ENCODE measurements at places on chromosomes 6 and 20. TPM values are rescaled to one million over a fixed set of nuclear protein-coding genes. Genes with fewer than 3 reads are reported as not detected.

Gene MYL9
- polyA plus RNA-seq: 9.9 TPM

GRCh38 chr6:97989451-97989850 lies 706.4 kb upstream of the MMS22L start:
- no peak for DNase-seq
- no peaks in the 10 kb centered on the region for H3K27me3 ChIP-seq
- H3K27ac ChIP-seq: no peak overlapping the region

GRCh38 chr6:169851641-169852503 lies 100.5 kb downstream of the ERMARD start:
- H3K27ac ChIP-seq: no peak overlapping the region
- H3K4me1 ChIP-seq: no peaks in the 10 kb centered on the region
- peak; percentile 32 for DNase-seq
- no peaks in the 10 kb centered on the region for H3K27me3 ChIP-seq
- H3K36me3 ChIP-seq: no peaks in the 10 kb centered on the region

DNA sequence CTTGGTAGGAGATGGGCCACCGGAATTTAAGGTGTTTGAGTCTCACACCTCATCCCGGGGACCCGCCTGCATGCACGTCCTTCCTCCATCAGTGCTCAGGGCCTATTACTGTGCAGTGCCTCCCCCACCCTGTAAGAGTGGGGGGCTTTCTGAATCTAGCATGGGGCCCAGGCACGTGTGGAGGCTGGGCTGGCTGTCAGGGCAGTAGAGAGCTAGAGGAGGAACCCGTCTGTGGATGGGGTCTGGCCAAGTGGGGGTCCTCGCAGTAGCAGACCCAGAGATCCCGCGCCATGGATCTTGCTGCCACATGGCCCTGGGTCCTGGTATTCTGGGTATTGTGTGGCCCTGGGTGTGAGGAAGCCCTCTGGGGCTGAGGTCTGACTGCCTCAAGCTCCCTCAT lies 42.9 kb downstream of the SRC start:
- no peaks in the 10 kb centered on the region for H3K27me3 ChIP-seq
- peaks cover 22% of the 10 kb centered on the region for H3K4me1 ChIP-seq
- no peaks in the 10 kb centered on the region for H3K36me3 ChIP-seq
- no peak overlapping the region for H3K27ac ChIP-seq

Gene TMEM200A
- 0.10 TPM for polyA plus RNA-seq

GRCh38 chr6:139249395-139249794 lies 42.4 kb downstream of the TXLNB start:
- no peak overlapping the region for H3K27ac ChIP-seq
- no peak overlapping the region for H3K4me3 ChIP-seq
- no peaks in the 10 kb centered on the region for H3K4me1 ChIP-seq
- H3K27me3 ChIP-seq: no peaks in the 10 kb centered on the region

Gene ZNF184
- 0.89 TPM for polyA plus RNA-seq

- peaks cover 24% of the 10 kb centered on the region for H3K4me1 ChIP-seq
- H3K27me3 ChIP-seq: no peaks in the 10 kb centered on the region
- peak overlapping the region; percentile 100 for H3K27ac ChIP-seq
- peak overlapping the region; percentile 94 for H3K4me3 ChIP-seq
- H3K36me3 ChIP-seq: no peaks in the 10 kb centered on the region
- no peak for DNase-seq
These were observed 1.2 kb downstream of the CHMP4B start for GRCh38 chr20:33812152-33812849.

GRCh38 chr6:101013612-101014195 lies 132.6 kb upstream of the ASCC3 start:
- DNase-seq: no peak
- no peaks in the 10 kb centered on the region for H3K36me3 ChIP-seq
- H3K4me3 ChIP-seq: no peak overlapping the region
- no peak overlapping the region for H3K27ac ChIP-seq
- peaks cover 20% of the 10 kb centered on the region for H3K4me1 ChIP-seq

GRCh38 chr6:137248702-137249101 lies 29.5 kb upstream of the IFNGR1 start:
- no peaks in the 10 kb centered on the region for H3K27me3 ChIP-seq
- H3K27ac ChIP-seq: no peak overlapping the region
- peaks cover 3% of the 10 kb centered on the region for H3K4me1 ChIP-seq
- no peaks in the 10 kb centered on the region for H3K36me3 ChIP-seq

- H3K4me1 ChIP-seq: no peaks in the 10 kb centered on the region
- no peaks in the 10 kb centered on the region for H3K36me3 ChIP-seq
- no peak for DNase-seq
- no peak overlapping the region for H3K4me3 ChIP-seq
These were observed 101.2 kb downstream of the NUS1 start for GRCh38 chr6:117776441-117776840.

Gene LCA5
- polyA plus RNA-seq: 0.46 TPM

GRCh38 chr6:29516108-29516507 lies 28.4 kb upstream of the MAS1L start:
- H3K4me1 ChIP-seq: no peaks in the 10 kb centered on the region

DNA sequence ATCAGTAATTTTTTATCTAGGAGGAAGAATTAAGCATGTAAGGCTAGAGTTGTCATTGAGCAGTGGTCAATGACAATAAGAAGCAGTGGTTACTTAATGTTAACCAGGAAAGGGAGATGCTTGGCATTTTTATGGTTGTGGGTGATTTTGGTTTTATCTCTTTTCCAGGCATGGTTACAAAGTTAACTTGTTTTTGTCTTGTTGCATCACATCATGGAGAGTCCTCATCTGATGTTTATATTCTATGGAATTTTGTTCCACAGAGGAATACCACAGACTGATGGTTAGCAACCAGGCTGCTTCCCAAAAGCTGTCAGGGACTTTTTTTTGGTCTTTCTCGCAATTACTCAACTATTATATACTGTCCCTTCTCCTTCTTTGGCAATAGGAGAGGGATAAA lies 32.7 kb downstream of the OPRM1 start:
- no peaks in the 10 kb centered on the region for H3K27me3 ChIP-seq
- H3K4me3 ChIP-seq: no peak overlapping the region
- no peaks in the 10 kb centered on the region for H3K36me3 ChIP-seq
- no peaks in the 10 kb centered on the region for H3K4me1 ChIP-seq
- no peak overlapping the region for H3K27ac ChIP-seq

GRCh38 chr20:13855613-13856012 lies 70.8 kb downstream of the NDUFAF5 start:
- H3K27ac ChIP-seq: no peak overlapping the region
- no peaks in the 10 kb centered on the region for H3K4me1 ChIP-seq
- no peak overlapping the region for H3K4me3 ChIP-seq
- no peaks in the 10 kb centered on the region for H3K36me3 ChIP-seq
- no peaks in the 10 kb centered on the region for H3K27me3 ChIP-seq
- DNase-seq: no peak

Gene AIF1
- 28.6 TPM for polyA plus RNA-seq

GRCh38 chr6:36735110-36736071 lies 37.8 kb downstream of the RAB44 start:
- no peak overlapping the region for H3K4me3 ChIP-seq
- H3K27me3 ChIP-seq: no peaks in the 10 kb centered on the region
- H3K36me3 ChIP-seq: no peaks in the 10 kb centered on the region
- H3K4me1 ChIP-seq: peaks cover 3% of the 10 kb centered on the region

- H3K27ac ChIP-seq: no peak overlapping the region
- H3K36me3 ChIP-seq: no peaks in the 10 kb centered on the region
- DNase-seq: no peak
- no peak overlapping the region for H3K4me3 ChIP-seq
- H3K27me3 ChIP-seq: no peaks in the 10 kb centered on the region
These were observed 578.7 kb downstream of the MAFB start for GRCh38 chr20:40110311-40110831.

GRCh38 chr6:97293198-97293696 lies 10.2 kb upstream of the MMS22L start:
- no peaks in the 10 kb centered on the region for H3K4me1 ChIP-seq
- H3K27me3 ChIP-seq: no peaks in the 10 kb centered on the region

GRCh38 chr20:61886721-61887595 lies 178.7 kb downstream of the TAF4 start:
- H3K27ac ChIP-seq: no peak overlapping the region
- no peaks in the 10 kb centered on the region for H3K4me1 ChIP-seq
- no peaks in the 10 kb centered on the region for H3K27me3 ChIP-seq
- no peak for DNase-seq
- H3K4me3 ChIP-seq: no peak overlapping the region

Gene CPXM1
- 0.23 TPM for polyA plus RNA-seq

GRCh38 chr6:25296217-25296905 lies 17.2 kb downstream of the CARMIL1 start:
- no peaks in the 10 kb centered on the region for H3K36me3 ChIP-seq
- no peak for DNase-seq
- H3K4me3 ChIP-seq: no peak overlapping the region
- no peaks in the 10 kb centered on the region for H3K27me3 ChIP-seq
- no peaks in the 10 kb centered on the region for H3K4me1 ChIP-seq

DNA sequence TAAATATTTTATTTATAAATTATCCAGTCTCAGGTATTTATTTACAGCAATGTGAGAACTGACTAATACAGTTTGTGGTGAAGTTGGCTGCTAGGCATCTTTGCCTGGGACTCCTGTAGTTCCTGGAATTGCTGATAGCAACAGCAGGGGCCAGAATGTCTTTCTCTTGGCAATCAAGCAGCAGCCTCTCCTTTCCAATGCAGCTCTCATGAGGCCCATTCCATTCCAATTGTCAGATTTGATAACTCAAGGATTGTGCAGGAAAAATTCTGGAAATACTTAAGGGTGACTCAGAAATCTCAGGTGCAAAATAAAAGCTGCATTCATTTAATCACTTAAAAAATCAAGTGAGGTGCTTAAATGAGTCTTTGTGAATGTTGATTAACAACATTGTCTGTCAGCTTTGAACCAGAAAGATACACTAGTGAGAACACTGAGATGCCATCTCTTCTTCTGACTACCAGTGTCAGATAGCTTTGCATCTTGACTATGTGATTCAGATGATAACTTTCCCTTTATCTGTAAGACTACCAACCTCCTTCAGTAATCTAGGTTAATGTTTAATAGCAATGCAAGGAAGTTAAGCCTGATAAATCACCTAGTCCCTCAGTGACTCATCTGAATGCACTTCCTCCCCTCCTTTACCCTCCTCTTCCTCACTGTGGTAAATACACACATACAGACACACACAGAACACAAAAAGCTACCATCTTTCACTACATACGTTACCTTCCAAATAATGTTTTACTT lies 32.1 kb upstream of the COL21A1 start:
- H3K27ac ChIP-seq: no peak overlapping the region
- DNase-seq: no peak
- no peaks in the 10 kb centered on the region for H3K4me1 ChIP-seq
- H3K27me3 ChIP-seq: no peaks in the 10 kb centered on the region
- no peaks in the 10 kb centered on the region for H3K36me3 ChIP-seq

Data from liver (tissue), 10 donors.